ENCODE measurements at places on chromosomes 4 and X.

DNA sequence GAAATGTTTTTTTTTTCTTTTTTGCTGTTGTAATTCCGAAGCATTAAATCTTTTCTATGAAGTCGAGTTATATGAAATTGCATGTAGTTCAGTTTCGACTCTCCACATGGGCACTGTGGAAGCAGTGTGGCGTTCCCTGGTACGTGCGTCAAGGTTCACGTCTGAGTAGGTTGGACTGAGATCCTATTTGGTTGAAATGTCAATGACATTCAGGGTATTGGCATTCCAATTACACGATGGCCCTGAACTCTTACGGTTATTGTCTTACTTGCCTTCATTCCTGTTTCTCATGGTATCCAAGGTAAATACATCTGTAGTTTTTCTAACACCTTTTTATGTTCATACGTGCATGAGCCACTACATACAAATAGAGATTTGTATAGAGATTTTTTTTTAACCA is 128.8 kb downstream of the SORBS2 start:
- no peak for DNase-seq

GRCh38 chr4:22021106-22021505 is 72.5 kb upstream of the KCNIP4 start:
- peak; percentile 1 for DNase-seq

DNA sequence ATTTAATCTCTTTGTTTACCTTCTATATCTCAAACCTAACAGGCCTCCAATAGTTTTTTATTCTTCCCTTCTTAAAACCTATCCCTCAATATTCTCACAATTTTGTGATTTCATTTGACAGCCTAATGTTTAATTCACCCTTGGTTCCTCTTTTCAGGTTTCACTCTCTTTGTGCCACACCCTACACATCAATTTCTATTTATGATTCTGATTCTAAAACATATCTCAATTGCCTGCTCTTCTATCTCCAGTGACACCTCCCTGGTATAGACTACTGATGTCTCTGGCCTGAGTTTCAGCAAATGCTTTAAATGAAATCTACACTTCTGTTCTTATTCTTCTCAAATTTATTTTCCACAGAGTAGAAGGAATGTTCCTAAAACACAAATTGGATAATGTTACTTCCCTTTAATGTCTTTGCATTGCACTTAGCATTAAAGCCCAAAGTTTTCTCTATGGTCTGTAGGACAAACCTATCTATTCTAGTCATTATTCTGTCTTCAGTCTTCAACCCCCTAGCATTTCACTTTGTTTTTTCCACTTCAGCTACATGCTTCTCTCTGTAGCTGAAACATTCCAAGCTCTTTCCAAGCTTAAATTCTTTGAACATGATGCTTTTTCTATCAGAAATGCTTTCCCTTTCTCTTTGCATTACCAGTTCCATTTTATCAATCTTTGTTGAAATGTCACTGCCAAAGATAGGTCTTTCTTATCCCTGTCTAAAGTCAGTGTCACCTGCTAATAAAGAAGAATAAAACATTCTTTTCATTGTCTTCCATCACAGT is 622.0 kb downstream of the CENPC start:
- DNase-seq, result peak; percentile 48

DNA sequence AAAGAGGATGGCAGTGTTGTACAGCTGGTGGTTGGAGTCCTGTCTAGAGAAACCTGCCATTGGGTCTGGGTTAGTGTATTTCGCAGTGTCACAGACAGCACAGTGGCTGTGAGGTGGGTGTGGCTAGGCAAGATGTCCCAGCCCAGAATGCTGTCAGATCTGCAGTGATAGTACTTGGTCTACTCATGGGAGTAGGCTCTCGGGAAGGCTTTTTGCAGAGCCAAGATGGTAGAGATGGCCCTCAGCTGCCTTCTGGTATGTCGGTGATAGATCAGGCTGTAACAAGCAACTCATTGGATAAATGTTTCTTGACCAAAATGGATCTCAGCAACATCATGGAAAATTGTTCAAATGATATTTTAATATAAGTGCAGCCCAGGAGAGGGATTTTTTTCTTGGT is 84.3 kb upstream of the WDR1 start:
- DNase-seq, result no peak

GRCh38 chr4:8385106-8385505 is 55.4 kb downstream of the ACOX3 start:
- DNase-seq, result no peak

GRCh38 chrX:99939883-99940232 is 470.2 kb downstream of the PCDH19 start:
- no peak for DNase-seq

GRCh38 chrX:110276778-110277177 is 41.1 kb downstream of the AMMECR1 start:
- no peak for DNase-seq

DNA sequence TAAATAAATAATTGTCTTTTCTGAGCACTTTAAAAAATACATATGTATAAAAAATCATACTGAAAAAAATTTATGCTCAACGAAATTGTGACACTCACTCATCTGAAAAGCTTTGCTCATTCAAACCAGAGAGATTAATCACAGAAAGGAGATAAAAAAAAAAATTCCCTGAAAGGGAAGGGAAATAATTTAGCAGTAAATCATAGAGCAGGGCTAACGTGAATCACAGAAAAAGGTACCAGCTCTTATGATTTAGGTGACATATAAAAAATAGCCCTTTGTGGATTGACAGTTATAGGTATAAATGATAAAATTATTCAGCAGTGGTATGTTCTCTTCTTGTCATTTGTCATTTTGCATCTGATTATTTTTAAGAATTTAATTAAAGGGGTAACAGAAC is 552.7 kb upstream of the TENM3 start:
- DNase-seq, result peak; percentile 19

DNA sequence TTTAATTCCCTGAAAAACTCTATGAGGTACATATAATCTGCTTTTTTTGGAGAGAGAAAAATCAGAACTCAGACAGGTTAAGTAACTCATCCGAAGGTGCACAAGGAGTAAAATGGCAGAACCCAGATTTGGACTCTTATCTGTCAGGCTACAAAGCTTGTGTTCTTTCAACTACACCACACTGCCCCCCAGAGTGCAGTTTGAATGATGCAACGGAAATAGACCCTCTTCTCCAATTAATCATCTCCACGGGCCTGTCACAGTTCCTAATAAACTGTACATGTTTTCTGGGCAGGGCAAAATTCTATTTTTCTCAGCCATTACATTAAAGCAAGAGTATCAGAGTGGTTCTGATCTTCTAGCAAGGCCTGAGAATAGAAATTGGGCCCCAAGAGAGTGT is 35.3 kb upstream of the DCX start:
- DNase-seq, result peak; percentile 2

- peak; percentile 87 for DNase-seq
Observed at GRCh38 chr4:126916626-126917140, 716.1 kb upstream of the INTU start.

DNA sequence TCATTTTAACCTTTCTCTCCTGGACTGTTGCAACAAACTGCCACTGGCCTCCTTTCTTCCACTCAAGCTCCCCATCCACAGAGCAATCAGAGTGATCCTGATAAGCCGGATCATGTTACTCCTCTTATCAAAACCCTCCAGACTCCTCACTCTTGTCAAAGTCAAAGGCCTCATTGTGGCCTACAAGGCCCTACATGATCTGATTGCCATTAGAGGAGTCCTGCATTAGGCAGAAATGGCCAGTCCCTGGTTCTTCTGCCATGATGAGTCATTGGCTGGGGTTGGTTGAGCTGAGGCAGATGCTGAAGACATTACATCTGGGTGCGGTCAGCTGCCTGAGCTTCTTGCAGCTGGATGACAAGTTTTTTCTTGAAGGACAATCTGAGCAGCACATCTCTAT is 32.7 kb upstream of the CASK start:
- no peak for DNase-seq

DNA sequence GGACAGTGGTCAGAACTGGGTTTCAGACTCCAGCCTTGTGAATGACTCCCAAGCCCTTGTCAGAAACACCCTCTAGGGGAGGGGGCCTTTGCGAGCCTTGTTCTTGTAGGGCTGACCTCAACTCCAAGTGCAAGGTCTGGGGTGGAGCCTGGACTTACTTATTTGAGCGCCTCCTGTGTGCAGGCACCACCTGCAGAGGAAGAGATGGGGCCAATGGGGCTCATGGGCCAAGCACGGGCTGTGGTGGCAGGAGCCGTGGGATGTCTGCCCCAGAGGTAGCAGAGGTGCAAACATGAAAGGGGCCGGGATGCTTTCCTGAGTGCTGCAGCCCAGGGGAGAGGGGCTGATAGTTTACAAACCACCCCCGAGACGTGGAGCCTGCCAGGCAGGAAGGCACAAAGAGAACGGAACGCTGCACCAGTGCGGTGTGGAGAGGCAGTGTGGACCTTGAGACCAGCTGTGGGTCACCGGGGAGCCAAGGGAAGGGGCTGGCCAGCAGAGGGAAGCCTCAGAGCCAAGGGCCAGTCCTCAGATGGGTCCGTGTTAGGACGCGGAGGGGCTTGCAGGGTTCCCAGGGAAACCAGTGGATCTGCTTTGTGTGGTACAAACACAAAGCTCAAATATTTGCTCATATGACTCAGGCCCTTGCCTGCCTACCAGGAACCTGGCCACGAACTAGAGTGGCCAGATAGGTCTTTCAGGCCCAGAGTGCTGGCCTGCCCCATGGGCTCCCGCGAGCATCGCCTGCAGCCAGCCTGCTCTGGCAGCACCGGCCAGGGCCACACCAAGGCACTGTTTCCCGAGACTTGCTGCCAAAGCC is 8.7 kb upstream of the TADA2B start:
- peak; percentile 64 for DNase-seq
